ENCODE measurements at places on chromosomes 5 and 9. TPM values are rescaled to one million over a fixed set of nuclear protein-coding genes. Genes with fewer than 3 reads are reported as not detected.

DNA sequence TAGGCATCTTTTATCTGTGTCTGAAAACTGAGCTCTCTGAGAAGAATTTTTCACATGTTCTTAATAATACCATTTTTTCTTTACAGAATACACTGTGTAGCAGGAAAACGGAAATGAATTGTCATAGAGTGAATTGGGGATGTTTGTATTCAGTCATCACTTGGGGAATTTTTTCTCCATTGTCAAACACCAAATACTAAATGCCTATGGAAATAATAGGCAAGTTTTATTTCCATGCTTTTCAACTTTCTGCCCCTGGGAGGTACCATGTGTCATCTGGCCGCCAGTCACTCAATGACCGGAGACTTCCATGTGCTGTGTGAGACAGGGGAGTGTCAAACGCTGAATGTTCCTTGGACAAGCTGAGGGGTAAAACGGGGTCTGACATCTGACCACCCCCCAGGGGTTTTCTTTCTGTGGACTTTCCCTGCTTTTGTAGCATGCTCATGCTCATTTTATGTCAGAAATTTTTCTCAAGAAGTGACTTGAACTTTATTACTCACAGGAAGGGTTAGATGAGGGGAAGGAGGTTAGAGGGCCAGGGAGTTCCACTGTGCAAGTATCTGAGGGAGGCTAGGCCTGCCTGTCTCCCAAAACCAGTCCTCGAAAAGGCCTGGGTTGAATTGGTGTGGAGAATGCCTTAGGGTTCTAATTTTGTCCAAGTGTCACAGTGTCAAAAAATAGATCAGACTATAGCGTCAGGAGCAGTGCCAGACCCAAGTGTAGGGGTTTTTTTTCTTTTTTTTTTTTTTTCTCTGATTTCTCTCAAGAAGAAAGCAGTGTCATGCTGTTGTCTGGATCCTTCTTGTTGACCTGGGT, 438.6 kb downstream of the AGTPBP1 start:
- DNase-seq: no peak

DNA sequence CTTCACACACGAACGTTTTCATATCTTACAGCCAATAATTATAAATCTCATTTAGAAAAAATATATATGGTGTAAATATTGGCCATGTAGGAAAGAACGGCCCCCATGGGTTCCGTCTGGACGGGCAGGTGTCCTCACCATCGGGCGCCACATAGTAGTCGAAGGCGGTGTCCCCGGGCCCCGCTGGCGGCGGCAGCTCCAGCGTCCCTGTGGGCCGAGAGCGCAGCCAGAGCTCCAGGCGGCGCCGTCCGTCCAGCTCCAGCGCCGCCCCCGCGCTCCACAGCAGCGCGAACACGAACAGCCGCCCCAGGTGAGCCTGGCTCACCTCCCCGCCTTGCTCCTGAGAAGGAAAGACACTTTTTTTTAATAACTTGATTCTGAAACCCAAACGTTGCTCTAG, 134.6 kb downstream of the DNAH5 start:
- no peak for DNase-seq

DNA sequence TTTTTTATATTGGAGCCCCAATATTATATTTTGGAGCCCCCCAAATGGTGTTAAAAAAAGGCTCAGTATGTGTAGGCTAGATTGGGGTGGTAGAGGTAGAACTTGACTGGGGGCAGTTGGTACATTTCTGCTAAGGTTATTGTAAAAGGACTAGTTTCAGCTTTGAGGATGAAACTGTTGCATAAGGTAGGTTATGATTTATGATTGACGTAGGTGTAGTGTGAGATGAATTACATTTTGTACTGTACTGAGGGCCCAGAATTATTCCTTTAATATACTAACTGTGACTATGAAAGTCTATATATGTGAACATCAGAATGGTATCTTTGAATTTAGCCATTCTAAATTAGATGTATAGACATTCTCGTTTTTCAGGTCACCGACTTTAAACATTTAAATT, 3.6 kb downstream of the RIC1 start:
- no peak for DNase-seq

DNA sequence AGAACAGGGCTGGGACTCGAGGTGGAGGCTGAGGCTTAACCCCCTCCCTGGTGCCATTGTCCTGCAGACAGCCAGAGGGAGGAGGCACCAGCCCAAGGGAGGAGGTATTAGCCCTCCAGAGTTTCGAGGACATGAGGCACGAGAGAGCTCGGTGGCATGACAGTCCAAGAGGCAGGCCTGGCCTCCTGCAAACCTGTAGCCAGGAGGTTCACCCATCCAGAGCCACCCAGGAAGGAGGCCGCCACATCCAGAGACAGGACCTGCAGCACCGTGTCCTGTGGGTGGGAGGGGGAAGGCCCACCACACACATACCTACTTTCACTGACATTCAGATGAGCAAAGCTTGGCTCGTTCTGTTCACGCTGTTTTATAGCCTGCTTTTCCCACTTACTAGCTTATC, 75.2 kb upstream of the ADAMTS2 start:
- DNase-seq: no peak

GRCh38 chr5:4553978-4554377, 586.2 kb upstream of the ADAMTS16 start:
- DNase-seq: no peak

- DNase-seq: no peak
Observed at GRCh38 chr5:1743769-1744085, 55.9 kb downstream of the MRPL36 start.

DNA sequence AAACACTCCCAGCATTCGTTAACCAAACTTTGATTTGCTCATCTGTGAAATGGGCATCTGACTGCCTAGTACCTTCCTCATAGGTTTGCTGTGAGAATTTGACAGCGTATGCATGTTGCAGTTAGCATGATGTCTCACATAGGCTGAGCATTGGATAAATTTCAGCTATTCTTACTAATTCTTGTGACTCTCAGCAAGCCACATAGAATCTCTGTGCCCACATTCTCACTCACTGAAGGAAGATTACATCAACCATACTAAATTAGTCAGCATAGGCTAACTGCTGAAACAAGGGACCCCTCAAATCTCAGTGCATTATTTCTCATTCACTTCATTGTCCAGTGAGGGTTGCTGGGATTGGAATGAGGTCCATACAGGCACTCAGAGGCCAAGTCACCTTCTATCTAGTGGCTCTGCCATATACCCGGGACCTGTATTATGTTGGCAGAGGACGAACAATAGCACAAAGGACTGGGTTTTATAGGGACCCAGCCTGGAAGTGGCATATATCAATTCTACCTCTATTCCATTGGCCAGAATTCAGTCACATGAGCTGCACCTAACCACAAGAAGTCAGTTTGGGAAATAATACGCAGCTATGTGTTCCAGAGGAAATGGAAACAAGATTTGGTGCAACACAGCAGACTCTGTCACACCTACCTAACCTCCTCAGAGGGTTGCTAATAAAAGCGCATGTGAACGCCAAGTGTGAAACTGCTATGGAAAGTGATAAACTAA, 4.2 kb upstream of the PTGER4 start:
- DNase-seq: no peak

DNA sequence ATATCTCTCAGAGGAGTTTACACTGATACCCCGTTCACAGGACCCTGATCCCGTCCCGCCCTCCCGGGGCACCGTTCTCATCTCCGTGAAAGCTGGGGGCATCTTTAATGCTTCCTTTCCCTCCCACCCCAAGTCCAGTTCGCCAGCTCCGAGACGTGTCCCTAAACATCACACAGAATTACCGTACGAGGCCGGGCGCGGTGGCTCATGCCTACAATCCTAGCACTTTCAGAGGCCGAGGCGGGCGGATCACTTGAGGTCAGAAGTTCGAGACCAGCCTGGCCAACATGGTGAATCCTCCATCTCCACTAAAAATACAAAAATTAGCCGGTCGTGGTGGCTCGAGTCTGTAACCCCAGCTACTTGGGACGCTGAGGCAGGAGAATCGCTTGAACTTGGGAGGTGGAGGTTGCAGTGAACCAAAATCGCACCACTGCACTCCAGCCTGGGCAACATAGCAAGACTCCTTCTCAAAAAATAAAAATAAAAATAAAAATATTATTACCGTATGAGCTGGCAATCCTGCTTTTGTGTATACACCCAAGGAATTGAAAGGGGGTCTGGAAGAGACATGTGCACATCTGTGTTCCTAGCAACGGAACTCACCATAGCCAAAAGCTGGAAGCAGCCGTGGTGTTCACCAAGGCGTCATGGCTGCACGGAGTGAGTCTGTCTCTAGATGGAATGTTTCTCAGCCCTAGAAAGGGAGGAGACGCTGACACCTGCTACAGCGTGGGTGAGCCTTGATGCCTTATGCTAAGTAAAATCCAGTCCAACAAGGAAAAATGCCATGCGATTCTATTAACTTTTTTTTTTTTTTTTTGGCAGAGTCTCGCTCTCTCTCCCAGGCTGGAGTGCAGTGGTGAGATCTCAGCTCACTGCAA, 1.2 kb upstream of the ABO start:
- no peak for DNase-seq

GRCh38 chr9:33288828-33289483, 1.4 kb upstream of the NFX1 start:
- no peak for DNase-seq

DNA sequence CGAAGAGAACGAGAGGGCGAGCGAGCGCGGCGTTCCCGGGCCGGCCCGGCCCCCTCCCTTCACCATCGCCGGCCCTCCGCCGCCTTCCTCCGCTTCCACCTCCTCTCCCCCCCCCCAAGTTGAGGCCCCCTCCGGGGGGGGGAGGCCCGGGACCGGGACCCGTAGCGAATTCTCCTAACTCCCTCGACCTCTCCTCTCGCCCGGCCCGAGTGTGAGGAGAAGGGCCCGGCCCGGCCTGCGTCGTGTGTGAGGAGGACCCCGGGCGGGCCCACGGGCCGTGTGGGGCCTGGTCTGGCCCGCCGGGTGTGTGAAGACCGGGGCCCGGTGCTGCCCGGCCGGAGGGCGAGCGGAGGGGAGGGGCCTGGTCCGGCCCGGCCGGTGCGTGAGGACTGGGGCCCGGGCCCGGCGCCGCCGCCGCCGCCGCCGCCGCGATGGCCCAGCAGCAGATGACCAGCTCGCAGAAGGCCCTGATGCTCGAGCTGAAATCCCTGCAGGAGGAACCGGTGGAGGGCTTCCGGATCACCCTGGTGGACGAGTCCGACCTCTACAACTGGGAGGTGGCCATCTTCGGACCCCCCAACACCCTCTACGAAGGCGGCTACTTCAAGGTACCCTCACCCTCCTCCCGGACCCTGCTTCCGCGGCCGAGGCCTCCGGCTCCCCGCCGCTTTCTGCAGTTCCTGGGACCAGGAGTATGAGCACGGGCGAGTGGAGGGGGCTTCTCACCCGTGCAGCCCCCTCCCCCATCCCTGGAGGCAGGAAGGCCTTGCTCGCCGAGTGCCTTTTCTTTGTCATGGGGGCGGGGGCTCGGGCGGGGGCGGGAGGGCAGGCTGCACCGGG, 587 bp downstream of the UBE2R2 start:
- DNase-seq: peak; percentile 39

DNA sequence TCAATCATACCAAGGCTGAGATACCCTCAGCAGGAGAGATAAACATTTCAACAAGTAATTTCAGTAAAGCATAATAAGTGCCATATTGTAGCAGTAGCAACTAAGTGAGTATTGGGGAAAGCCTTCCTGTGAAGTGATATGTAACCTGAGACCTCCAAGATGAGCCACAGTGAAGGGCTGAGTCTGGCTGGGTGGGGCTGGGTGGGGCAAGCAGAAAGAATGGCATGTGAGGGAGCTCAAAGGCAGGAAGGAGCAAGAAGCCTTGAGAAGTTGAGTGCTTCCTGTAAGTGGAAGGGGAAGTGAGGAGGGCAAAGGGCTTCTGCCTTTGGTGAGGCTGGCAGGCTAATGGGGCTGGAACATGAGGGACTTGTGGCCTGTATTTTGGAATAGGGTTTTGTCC, 19.7 kb upstream of the ASTN2 start:
- no peak for DNase-seq

- DNase-seq: no peak
Observed at GRCh38 chr9:131848570-131849160, 108.8 kb upstream of the RAPGEF1 start.

Gene PCDHGA2
- polyA plus RNA-seq: 6.0 TPM

Gene ARHGEF28
- 53.2 TPM for polyA plus RNA-seq

Gene CXCL14
- polyA plus RNA-seq: 36.6 TPM

Gene SLC25A2
- polyA plus RNA-seq: not detected
